PC-3 (cell line): ENCODE measurements at places on chromosomes 11 and 22. TPM values are rescaled to one million over a fixed set of nuclear protein-coding genes. Genes with fewer than 3 reads are reported as not detected.

DNA sequence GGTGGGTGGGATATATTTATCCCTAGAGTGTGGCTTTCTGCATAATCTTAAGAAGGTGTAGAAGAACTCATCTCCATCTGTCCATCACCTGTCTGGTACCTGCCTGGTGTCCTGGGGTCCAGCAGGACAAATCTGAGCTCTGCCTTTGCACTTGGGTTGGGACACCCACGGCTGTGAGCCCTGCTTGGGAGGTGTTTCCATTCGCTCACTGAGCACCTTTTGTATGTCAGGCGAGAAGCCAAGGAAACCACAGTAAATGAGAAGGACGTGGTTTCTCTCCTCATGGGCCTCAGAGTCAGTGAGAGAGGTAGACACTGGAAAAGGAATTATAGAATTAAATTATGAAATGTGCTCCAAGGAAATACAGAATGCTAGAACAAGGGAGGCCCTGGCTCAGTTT, 555.9 kb downstream of the MIAT start:
- no peak for DNase-seq

- no peak for DNase-seq
These were observed 36.5 kb downstream of the TOM1 start for GRCh38 chr22:35335936-35336781.

GRCh38 chr11:119335091-119335654, 846 bp downstream of the RNF26 start:
- no peak for DNase-seq

GRCh38 chr11:8584511-8584910, 9.5 kb downstream of the STK33 start:
- DNase-seq, result no peak

DNA sequence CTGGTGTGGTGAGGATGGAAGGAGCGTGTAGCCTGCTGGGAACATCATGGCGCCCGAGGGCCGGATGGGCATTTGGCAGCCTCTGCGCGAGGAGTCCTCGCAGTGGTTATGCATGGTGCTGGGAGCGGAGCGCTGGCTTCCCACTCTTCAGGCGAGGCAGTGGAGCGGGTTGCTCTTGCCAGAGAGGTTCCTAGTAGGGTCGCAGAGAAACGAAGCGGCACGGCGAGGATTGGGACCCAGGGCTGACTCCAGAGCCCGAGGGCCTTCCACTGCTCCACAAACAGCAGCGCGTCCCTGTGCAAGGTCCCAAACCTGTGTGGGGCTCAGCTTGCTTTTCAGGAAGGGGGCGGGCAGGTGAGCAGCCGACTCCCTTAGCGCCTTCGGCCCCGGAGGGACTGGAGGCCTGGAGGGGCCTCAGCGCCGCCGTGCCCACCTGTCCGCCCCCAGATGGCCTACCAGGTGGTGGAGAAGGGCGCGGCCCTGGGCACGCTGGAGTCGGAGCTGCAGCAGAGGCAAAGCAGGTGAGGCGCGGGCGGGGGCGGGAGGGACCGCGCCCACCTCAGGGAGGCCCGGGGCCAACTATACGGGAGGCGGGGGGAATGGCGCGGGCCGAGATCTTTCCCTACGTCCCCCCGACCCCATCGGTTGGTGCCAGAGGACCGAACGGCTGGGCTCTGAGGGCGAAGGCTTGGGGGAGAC, 7.2 kb downstream of the ATG16L2 start:
- no peak for DNase-seq

RASSF10 gene
- total RNA-seq, result not detected in 2 replicates

MS4A6E gene
- not detected in 2 replicates for total RNA-seq
